ENCODE measurements at places on chromosomes 16 and 17.

- no peak for DNase-seq
Observed at GRCh38 chr16:27566417-27566816, 16.5 kb downstream of the KATNIP start.

DNA sequence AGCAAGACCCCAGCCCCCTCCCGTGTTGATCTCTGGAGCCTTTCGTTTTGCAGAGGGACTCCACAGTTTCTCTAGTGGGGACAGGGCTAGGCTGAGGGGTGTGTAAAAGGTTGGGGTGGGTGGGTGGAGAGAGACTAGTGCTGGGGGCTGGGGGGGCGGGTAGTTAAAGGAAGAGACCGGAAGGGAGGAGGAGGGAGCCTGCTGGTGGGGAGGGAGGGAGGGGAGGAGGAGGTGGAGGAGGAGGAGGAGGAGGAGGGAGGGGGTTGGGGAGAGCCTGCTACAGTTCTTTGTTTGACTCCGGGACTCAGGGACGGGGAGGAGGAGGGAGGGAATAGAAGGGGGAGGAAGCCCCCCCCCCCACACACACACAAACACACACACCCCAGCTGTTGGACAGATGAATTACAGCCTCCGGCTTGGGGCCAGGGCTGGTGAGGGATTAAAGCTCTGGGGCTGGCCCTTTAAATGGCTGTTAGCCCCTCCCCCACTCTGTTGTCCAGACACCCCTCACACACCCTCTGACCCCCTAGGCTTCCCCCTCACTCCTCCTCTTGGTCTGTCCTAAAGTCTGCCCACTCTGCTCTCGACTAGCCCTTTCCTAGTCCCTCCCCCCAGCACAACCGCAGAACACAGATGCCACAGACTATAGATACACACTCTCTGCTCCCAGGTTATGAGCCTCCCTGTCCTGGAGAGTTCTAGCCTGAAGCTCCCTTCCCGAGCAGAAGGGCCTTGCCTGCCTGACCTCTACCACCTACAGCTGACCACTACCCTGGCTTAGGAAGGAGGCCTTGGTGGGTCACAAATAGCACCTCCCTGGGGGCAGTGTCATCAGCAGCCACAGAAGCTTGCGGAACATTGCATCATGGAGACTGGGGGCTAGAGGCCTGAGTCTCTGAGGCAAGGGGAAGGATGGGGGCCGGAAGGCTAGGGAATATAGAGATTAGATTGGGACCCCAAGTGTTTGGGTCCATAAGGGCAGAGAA lies 4.4 kb downstream of the KDM6B start:
- DNase-seq = no peak

DNA sequence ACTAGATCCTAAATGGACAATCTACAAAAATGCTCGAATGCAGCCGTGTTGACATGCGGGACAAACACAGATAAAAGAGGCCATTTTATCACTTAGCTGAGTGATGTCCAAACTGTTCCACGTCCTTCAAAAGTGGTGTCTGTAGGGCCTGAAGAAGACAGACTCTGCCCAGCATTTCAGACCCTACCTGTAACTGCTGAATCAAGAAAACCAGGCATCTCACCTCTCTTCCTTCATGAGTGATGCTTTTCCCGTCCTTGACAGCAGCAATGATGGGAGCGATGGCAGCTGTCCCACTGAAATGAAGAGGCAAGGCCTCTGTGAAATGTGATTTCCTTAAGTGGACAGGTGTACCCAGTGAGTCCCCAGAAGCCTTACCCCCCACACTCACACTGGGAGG lies 12.3 kb downstream of the ELAC2 start:
- DNase-seq = no peak

DNA sequence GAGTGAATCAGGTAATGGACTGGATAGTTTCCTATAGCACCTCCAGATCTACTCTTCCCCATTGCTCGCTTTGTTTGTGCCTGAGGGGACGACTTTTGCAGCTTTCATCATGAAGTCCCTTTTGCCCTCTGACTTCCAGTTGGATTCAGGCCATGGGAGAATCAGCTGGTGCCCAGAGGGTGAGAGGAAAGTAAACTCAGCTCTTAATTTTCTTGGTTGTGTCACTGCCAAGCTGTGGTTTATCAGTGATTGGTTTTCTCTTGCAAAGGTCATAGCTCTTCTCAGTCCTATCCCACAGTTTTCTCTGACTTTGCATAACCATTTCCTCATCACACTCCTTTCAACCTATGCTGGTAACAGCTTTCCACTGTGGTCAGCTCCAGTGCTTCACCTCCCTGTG lies 200.1 kb downstream of the KCNJ2 start:
- DNase-seq = no peak

DNA sequence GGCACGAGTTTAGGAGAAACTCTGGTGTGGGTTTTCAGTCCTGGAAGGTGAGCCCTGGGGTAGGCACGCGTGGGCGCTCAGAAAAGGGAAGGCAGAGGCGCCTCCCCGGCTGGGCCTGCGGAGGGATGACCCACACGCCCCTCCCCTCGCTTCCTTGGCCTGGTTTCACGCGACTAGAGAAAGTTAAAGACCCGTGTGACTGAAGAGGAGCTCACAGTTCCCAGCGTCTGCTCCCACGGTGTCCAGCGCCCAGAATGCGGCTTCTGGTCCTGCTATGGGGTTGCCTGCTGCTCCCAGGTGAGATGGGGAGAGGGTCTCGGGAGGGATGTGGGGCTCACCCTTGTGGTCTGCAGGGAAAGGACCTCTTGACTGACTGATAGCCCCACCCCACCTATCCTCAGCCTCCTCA lies at the start of gene CD300LG:
Gene CD300LG, plus strand, starts transcription at position 214 of the 409 bp plus-strand sequence. Its CDS starts 41 bp downstream, at position 255.
- DNase-seq = no peak

GRCh38 chr17:63116228-63116627 lies 150.2 kb downstream of the TANC2 start:
- DNase-seq = no peak

DNA sequence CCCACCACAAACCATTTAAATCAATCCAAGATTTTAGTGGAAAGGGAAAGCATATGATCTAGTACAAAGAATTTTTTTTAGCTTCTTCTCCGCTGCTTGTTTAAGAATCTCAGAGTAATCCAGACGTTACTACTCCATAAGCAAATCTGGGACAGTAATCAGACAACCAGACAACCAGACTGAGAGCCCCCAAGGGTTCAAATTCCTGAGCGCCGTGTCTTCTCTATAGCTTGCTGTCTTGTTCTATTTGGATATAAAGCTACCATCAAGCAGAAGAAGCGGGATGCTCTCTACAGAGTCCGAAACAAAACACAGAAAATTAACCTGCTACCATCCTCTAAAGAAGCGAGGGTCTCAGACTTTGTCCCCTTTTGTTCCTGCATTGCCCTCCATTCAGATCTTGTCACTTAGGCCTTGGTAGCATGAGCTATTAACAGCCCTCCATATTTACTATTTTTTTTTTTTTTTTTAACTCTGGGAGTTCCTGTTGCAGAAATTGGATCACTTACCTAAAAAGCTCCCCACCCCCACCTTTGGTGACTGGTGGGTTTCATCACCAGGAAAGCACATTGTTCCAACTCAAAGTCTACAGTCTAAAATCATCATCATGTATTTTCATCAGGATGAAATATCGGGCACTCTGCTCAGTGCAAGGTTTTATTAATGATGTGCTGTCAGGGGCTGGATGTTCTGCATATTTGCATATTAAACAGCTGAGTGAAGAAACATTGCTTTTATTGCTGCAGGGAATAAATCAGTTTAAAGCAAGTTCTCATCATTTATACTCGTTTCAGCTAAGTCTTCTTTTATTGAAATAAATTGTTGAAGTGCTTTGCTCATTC lies 576.7 kb downstream of the WWOX start:
- DNase-seq = no peak

DNA sequence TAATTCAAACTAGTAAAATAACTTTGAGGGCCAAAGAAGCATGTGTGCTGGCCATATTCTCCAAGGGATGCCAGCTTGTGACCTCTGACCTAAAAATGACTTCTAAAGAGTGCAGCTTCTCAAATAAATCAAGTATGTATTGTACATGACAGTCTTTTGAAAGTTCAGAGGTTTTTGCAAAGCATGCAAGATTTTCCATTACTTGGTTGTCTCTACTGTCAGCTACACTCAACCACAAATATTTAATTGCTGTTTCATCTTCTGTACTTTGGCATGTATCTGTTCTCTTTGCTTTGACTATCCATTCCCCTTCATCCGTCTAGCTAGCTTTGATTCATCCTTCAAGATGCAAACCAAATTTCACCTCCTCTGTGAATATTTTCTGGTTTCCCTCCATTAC lies 121.9 kb upstream of the HS3ST2 start:
- DNase-seq = no peak

- DNase-seq = no peak
Observed at GRCh38 chr17:45755050-45755449, 29.1 kb upstream of the CRHR1 start.

GRCh38 chr16:70665113-70665694 lies 18.8 kb downstream of the IL34 start:
- DNase-seq = no peak

- DNase-seq = peak; percentile 67
Observed at GRCh38 chr16:28326881-28327610, 34.7 kb downstream of the SBK1 start.

DNA sequence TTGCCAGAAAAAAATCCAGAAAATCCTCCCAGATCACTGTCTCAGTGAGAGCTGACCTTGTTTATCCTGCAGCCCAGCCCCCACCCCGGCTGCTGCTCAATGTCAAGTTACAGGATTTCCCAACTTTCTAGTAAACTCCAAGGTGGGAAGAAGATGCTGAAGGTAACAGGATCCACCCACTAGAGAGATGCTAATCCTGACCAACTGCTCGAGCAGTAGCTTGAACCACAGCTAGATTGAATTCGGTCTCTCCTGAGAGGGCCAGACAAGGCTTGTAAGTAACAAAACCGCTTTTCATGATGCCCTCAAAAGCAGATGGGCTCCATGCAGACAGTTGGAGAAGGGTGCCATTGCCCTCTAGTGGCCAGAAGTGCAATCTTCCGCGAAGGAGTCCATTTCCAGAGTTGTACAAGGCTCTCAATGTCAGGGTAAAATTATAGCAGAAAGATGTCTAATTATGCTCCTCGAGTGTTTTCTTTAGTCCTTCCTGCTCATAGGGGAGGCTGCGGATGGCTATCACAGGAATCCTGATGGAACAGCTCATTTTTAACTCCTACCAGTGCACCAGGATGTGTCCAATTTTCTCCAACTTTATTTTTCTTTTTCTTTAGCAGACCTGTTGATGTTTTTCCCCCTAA lies 3.9 kb downstream of the CDH11 start:
- DNase-seq = no peak

- no peak for DNase-seq
Observed at GRCh38 chr16:75063549-75064088, 53.0 kb downstream of the LDHD start.

DNA sequence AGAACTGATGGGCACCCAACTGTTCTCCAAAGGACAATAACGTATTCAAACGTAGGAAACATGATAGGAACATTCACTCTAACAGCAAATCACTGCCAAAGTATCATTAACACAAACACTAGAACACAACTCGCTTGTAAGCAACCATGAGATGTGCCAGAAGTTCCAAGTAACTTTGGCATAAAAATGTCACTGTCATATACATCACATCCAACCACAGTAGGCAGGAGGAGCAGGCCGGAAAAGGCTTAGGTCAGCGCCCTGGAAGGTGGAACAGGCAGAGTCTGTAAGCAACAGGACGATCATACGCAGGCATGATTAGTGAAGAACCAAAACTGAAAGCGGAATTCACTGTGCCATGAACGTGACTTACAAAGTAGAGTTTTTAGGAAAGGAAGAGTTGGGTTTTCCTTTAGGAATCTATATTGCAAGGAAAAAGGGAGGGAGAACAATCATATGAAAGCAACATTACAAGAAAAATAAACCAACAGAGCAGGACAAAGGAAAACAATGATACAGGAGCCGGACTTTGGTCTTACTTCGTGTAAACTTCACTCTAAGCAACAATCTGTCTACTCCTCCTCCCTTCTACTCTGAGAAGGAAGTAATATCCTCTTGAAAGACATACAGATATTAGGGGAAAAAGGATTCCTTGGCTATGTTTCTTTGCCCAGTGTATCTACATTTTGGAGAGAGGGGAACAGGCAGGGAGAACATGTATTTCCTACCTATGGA lies 52.3 kb downstream of the YWHAE start:
- DNase-seq = no peak

DNA sequence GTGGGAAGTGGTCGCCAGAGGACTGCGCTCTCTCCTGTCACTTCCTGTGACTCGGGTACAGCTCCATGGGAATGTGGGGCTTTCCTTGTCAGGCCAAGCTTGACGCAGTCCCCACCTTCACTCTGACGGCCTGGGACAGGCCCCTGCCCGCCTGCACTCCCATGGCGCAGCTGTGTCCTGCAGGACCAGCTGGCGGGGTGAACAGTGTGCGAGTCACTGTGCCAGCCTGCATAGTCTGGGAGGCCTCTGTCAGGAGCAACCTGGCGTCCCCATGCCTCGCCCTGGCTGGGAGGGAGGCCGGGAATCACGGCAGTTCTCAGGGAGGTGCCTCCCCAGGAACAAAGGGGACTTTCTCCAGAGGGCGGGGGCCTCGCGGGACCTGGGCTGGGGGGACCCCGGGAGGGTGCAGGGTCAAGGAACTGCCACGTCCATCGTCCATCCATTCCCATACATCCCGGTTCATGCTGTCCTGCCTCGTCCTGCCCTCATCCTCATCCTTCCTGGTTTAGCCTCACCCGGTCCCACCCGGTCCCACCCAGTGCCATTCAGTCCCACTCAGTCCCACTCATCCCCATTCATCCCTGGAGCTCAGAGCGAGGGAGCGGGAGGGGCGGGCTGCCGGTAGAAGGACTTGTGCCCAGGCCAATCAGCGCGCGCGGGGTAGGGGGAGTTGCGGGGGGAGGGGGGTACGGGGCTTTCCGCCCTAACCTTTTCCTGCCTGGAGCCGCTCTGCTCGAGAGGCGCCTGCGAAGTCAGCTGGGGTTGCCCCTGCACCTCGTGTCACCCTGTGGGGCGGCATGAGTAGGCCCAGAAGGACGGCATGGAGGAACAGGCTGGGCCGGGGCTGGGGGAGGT lies 13.4 kb downstream of the FLYWCH1 start:
- DNase-seq = peak; percentile 3

GRCh38 chr16:35565626-35566025 lies 2106.2 kb downstream of the TP53TG3F start:
- no peak for DNase-seq

DNA sequence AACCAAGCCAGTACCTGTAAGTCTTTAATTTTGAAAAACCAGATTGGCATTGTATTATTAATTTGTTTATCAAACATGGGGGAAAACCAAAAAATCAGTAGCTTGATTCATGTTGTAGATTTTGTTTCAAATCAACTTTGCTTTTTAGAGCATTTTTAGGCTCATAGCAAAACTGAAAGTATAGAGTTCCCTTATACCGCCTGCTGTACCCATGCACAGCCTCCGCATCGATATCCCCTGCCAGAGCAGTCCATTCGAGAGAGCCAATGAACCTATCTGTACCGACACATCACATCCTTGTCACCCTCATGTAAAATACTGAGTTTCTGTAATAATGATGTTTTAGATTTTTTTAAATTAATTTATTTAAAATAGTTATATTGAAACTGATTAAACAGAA lies 16.2 kb upstream of the MRC2 start:
- no peak for DNase-seq

GRCh38 chr16:8138666-8139065 lies 451.6 kb downstream of the TMEM114 start:
- no peak for DNase-seq

- DNase-seq = no peak
Observed at GRCh38 chr16:4684763-4685162, 8.6 kb upstream of the NUDT16L1 start.

GRCh38 chr17:44093231-44093900 lies 22.8 kb downstream of the G6PC3 start:
- DNase-seq = no peak

- DNase-seq = no peak
Observed at GRCh38 chr16:65098916-65099315, 22.9 kb downstream of the CDH11 start.
